Forelimb muscle (tissue), 1 donor: ENCODE measurements at places on chromosomes 11 and 22.

- DNase-seq = no peak
Observed at GRCh38 chr11:12677131-12677530, 2.9 kb downstream of the TEAD1 start.

GRCh38 chr11:12754582-12755234 is 80.5 kb downstream of the TEAD1 start:
- DNase-seq = no peak

DNA sequence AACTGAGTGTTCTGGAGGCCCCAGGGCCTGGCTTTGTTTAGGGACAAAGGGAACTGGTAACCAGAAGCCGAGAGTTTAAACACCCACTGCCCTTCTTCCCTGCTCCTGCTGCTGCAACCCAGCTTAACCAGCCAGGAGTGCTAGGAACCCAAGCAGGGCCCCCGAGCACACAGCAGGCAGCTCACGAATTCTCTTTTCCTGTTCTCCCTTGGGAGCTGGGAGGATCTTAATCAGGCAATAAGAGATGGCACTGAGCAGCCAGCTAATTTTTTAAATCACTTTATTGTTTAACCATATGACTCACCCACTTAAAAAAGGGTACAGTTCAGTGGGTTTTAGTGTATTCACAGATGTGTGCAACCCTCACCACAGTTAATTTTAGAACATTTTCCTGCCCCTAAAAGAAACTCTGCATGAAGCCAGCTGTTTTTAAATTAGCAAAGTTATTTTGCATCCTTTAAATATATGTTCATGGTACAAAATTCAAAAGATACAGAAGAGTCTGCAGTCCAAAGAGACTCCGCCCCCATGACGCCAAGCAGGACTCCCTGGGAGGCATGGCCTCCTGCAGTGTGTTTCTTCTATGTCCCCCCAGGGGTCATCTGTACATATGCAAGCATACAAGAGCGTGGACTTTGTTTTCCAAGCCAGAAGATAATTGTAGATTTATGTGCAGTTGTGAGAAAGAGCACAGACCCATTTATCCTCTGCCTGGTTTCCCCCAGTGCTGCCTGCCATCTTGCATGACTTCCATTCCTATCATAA is 18.9 kb upstream of the PPP6R3 start:
- DNase-seq = no peak

- DNase-seq = no peak
Observed at GRCh38 chr11:76695771-76696170, 25.2 kb upstream of the LRRC32 start.

GRCh38 chr11:65491163-65491465 is 7.7 kb upstream of the MALAT1 start:
- DNase-seq = no peak

GRCh38 chr22:35160268-35160667 is 94.3 kb downstream of the ISX start:
- no peak for DNase-seq

GRCh38 chr11:123480290-123480815 is 50.3 kb downstream of the GRAMD1B start:
- DNase-seq = no peak

DNA sequence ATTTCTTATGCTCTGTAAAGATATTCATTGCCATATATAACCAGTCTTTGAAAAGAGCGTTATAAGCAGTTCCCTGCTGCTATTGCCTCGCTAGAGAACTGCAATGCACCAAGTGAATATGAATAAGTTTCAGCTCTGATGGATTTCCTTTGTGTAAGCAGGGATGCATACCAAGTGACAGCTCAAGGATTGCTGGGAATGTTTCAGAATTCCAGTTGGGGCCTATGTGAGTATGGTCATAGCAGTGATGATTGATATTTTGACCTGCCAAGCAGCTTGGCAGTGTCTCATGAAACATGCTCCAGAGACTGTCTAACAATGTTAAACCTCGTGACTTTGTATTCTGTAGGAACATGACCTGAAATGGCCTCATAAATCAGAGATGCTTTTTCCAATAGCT is 312.6 kb downstream of the C11orf87 start:
- DNase-seq = peak; percentile 41

- DNase-seq = no peak
Observed at GRCh38 chr11:134630861-134631260, 218.8 kb upstream of the B3GAT1 start.

DNA sequence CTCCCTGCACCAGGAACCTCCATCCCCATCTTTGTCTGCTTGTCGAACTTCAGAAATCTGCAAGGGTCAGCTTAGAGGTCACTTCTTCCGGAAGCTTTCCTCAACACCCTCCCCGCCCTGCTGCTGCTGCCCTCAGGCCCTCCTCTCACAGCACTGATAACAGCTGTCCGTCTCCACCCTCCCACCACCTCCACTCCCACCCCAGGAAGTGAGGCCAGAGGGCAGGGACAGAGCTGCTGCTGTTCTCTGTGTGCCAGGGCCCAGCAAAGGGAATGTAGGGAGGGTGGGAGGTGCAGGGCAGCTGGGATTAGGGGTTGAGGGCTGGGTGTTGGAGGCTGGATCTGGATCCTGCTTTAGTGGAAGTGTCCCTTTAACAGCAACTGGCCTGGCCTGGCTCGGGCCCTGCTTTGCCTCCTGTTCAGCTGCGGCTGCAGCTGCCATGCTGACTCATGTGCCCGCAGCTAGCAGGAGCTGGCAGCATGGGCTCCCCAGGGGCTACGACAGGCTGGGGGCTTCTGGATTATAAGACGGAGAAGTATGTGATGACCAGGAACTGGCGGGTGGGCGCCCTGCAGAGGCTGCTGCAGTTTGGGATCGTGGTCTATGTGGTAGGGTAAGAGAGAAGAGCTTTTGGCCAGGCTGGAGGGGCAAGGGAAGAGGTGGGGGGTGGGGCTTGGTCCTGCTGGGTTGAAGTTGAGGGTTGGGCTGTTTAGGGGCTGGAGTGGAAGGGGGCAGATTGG is at the start of gene P2RX6:
P2RX6 (plus strand) TSS at position 440 of the 740 bp plus-strand sequence; CDS start at position 450, 10 bp downstream.
- no peak for DNase-seq
